ENCODE measurements at places on chromosomes 3 and 15. TPM values are rescaled to one million over a fixed set of nuclear protein-coding genes. Genes with fewer than 3 reads are reported as not detected.

CORO2B gene
- total RNA-seq: under 0.01 TPM

SIDT1 gene
- 1.3 TPM for total RNA-seq

PLCH1 gene
- total RNA-seq: 0.26 TPM

DCLK3 gene
- total RNA-seq: not detected

FAM107A gene
- not detected for total RNA-seq

INSYN1 gene
- under 0.01 TPM for total RNA-seq

GRCh38 chr15:41565702-41566101 lies 6.7 kb downstream of the TYRO3 start:
- DNase-seq: no peak

DNA sequence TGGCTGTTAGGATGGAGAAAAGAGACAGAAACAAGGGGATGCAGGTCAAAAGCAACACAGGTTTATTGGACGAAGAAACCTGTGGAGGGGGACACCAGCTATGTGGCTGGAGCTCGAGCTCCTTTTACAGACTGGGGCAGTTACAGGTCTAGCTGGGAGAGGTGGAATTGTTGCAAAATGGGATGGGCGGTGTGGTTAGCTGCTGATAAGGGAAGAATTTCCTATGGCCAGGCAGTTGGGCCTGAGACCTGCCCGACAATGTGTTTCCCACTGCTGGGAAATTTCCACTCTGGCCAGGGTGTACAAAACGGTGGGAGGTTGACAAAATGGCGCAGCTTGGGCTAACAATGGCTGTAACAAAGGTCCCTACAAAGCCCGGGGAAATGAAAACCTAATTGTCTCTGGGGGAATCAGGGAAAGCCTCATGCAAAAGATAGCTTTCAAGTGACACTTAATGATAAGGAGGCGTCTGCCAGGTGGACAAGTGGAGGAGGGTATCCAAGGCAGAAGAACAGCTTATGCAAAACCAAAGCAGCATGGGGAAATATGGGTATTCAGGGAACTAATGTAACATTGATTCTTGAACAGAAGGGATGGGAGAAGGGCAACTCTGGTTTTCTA lies 137.4 kb upstream of the SGO1 start:
- DNase-seq: no peak

- DNase-seq: peak; percentile 96
Observed at GRCh38 chr3:190585805-190586630, 72.1 kb downstream of the IL1RAP start.

DNA sequence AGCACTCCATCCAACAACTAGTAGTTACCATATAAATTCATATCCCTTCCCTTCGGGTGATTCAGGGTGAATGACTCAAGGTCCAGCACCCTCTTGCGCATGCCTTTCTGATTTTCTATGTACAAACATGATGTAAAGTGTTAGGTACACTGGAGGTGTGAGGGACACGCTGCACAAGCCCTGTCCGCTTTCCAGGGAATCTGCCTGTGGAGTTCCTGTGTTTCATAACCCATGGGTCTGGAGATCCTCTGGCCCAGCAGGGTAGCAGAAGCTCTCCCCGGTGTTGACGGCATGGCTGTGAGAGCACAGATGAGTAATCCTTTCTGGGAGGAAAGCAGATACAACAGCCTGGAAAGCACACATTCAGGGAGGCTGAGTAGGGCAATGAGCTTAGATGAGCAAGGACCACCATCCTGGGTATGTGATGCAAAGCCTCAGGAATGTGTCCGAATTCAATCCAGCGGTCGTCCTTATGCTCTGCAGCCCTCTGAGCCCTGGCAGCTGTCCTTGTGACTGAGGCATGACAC lies 142.9 kb upstream of the TP63 start:
- peak; percentile 93 for DNase-seq

- no peak for DNase-seq
Observed at GRCh38 chr3:196013587-196014487, 68.1 kb downstream of the TFRC start.

- DNase-seq: no peak
Observed at GRCh38 chr3:106611116-106611515, 742.3 kb upstream of the CBLB start.

GRCh38 chr3:113495035-113495434 lies 19.9 kb downstream of the SPICE1 start:
- peak; percentile 47 for DNase-seq

DNA sequence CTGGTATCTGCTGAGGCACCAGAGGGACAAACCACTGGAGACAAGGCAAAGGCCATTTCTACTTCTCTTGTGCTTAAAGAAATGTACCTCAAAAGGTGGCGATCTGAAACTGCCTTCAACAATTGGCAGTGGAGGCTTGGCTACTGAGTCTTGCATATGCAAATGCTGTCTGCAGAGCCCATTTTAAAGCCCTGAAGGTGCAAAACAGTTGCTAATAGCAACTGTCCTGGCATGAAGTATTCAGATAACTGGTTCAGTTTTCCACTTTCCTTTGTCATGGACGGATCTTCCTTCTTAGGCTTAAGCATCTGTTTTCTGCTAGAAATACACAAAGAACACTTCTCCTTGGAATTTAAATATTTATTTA lies 71.4 kb upstream of the PSMD6 start:
- DNase-seq: no peak

GRCh38 chr15:25418202-25418601 lies 20.6 kb downstream of the UBE3A start:
- no peak for DNase-seq

DNA sequence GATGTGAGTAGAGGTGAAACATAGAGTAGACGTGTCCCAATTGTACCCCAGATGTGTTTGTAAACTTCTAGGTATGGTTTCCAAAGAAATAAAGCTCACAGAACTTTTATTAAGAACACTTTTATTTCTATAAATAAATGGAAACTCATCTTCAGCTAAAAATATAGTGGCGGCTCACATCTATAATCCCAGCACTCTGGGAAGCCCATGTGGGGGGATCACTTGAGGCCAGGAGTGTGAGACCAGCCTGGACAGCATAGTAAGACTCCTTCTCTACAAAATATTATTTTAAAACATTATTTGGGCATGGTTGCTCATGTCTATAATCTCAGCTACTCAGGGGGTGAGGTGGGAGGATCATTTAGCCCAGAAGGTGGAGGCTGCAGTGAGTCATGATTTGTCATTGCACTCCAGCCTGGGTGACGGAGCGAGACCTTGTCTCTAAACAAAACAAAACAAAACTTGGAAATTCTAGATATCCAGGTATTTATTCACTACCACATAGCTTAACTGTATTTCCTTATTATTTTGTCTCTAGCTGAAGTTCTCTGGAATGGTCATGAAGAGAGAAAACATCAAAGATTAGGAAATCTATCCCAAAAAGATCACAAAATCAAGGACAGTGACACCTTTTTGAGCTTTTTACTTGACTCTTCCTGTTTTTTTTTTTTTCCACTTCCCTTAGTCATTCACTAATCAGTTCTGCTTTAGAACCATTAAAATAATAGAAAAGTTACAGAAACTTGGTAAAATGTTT lies 258.1 kb downstream of the TIGIT start:
- DNase-seq: peak; percentile 90

All from bronchial epithelial cell (primary cell).